Endothelial cell of umbilical vein (primary cell): ENCODE measurements at places on chromosomes 13 and 19. TPM values are rescaled to one million over a fixed set of nuclear protein-coding genes. Genes with fewer than 3 reads are reported as not detected.

- H3K27me3 ChIP-seq = no peaks in the 10 kb centered on the region
- no peak overlapping the region for H3K4me3 ChIP-seq
- H3K27ac ChIP-seq = no peak overlapping the region
- no peak for DNase-seq
Observed at GRCh38 chr13:89468081-89468480, 1796.9 kb downstream of the SLITRK5 start.

- DNase-seq = peak; percentile 64
- peaks cover 28% of the 10 kb centered on the region for H3K4me1 ChIP-seq
- no peak overlapping the region for H3K4me3 ChIP-seq
- H3K27me3 ChIP-seq = no peaks in the 10 kb centered on the region
Observed at GRCh38 chr19:3671680-3672574, 28.3 kb downstream of the PIP5K1C start.

GRCh38 chr19:55590617-55591016 lies 8.7 kb downstream of the FIZ1 start:
- DNase-seq = no peak
- no peak overlapping the region for H3K27ac ChIP-seq
- H3K4me1 ChIP-seq = no peaks in the 10 kb centered on the region
- no peak overlapping the region for H3K4me3 ChIP-seq

Gene ZNF728
- total RNA-seq = not detected in 2 replicates

- no peak for DNase-seq
- no peak overlapping the region for H3K4me3 ChIP-seq
- no peaks in the 10 kb centered on the region for H3K27me3 ChIP-seq
- H3K27ac ChIP-seq = no peak overlapping the region
Observed at GRCh38 chr19:19662344-19662743, 1.1 kb downstream of the ATP13A1 start.

Gene ADGRE3
- not detected in 2 replicates for total RNA-seq

Gene WDR88
- not detected in 2 replicates for total RNA-seq

DNA sequence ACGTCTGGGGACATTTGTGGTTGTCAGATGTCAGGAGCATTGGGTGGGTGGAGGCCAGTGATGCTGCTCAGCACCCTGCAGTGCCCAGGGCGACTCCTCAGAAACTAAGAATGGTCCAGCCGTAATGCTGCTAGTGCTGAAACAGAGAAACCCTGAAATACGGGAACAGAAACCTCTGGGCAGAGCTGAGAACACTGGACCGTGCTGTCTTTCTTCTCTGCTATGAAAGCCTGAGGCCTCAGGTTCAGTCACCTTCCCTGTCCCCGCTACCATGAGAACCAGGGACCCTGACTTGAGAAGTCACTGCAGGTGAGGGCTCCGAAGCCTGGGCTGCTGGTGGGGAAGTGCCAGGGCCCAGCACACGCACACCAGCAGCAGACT lies 13.4 kb downstream of the CAPS start:
- H3K36me3 ChIP-seq = peaks cover 13% of the 10 kb centered on the region
- no peak overlapping the region for H3K27ac ChIP-seq
- H3K4me3 ChIP-seq = no peak overlapping the region
- no peaks in the 10 kb centered on the region for H3K4me1 ChIP-seq

DNA sequence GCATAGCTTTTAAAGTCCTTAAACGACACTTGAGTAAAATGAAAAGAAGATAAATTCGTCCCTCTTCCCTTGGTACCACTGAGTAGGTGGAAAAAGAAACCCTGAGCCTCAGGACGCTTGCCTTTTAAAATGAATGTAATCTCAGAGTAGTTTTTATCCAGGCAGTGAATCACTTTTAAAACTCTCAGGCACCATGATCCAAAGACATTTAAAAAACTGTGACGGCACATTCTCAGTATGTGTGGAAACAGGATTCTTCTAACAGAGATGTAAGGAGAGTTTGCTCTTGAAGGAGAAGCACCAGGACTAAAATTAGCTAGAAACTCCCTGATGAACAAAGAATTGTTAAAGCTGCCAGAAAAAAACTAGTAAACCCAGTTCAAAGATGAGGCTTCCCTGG lies 105.7 kb upstream of the SLC15A1 start:
- H3K4me1 ChIP-seq = peaks cover 32% of the 10 kb centered on the region
- no peak for DNase-seq
- peaks cover 50% of the 10 kb centered on the region for H3K36me3 ChIP-seq
- H3K4me3 ChIP-seq = no peak overlapping the region
- peak overlapping the region; percentile 84 for H3K27ac ChIP-seq

GRCh38 chr19:35164418-35164817 lies 9.9 kb downstream of the FXYD5 start:
- no peak for DNase-seq
- no peak overlapping the region for H3K4me3 ChIP-seq
- no peak overlapping the region for H3K27ac ChIP-seq
- H3K36me3 ChIP-seq = peaks cover 28% of the 10 kb centered on the region

Gene LRRC4B
- total RNA-seq = not detected in 2 replicates

DNA sequence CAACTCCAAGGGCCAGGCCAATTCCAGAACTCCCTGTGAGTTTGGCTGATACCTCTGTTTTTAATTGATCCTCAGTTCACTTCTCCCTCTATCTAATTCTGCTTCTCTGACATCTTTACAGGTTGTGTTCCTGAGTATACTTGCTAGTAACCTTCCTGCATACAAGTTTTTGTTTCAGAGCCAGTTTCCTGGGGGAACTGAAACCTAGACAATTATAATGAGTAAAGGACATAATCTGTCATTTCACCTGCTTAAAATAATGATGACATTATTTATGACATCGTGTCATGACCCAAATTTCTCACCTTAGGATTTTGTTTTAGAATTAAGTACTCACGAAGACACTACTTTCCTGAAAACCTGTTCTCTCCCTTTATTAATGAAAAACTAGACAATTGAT lies 12.5 kb upstream of the MYCBP2 start:
- H3K36me3 ChIP-seq = no peaks in the 10 kb centered on the region
- H3K4me3 ChIP-seq = no peak overlapping the region
- no peaks in the 10 kb centered on the region for H3K4me1 ChIP-seq
- no peak overlapping the region for H3K27ac ChIP-seq

- H3K4me1 ChIP-seq = no peaks in the 10 kb centered on the region
- H3K36me3 ChIP-seq = no peaks in the 10 kb centered on the region
- no peak overlapping the region for H3K27ac ChIP-seq
Observed at GRCh38 chr13:107713314-107713713, 502.0 kb downstream of the LIG4 start.

Gene EMP3
- 107 and 127 TPM in 2 replicates for total RNA-seq

DNA sequence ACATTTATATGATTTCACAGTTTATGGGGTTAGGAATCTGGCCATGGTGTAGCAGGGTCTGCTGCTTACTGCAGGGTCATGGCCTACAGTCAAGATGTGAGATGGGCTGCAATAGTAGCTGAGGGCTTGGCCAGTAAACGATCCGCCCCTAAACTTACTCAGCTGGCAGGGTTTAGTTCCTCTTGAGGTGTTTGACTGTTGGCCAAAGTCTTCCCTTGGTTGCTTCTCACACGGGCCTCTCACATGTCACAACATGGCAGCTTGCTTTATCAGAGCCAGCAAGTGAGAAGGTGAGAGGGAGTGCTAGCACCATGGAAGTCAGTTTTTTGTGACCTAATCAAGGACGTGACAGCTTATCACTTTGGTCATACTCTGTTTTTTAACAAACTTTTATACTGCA lies 77.1 kb downstream of the DNAJC3 start:
- no peak overlapping the region for H3K4me3 ChIP-seq
- H3K27me3 ChIP-seq = no peaks in the 10 kb centered on the region
- no peak for DNase-seq
- H3K4me1 ChIP-seq = no peaks in the 10 kb centered on the region
- no peaks in the 10 kb centered on the region for H3K36me3 ChIP-seq

DNA sequence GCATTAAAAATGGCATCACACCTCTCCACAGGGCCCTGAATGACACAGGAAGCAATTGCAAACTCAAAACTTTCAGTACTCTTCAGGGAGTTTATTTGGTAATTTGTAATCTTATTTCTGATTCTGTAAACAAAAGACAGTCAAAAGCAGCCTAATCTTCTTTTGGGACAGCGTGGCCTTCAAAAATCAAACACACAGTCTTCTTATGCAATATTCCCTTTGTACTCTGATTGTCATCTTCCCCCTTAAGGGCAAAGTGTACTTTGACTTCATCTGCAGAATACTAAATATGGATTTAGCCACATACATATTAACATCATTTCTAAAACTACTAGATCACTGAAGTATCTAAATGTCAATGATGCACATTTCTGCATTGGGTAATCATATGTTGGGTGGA lies 322.0 kb downstream of the MZT1 start:
- no peaks in the 10 kb centered on the region for H3K27me3 ChIP-seq
- H3K36me3 ChIP-seq = no peaks in the 10 kb centered on the region
- no peaks in the 10 kb centered on the region for H3K4me1 ChIP-seq
- no peak overlapping the region for H3K4me3 ChIP-seq

Gene LILRB2
- not detected in 2 replicates for total RNA-seq

DNA sequence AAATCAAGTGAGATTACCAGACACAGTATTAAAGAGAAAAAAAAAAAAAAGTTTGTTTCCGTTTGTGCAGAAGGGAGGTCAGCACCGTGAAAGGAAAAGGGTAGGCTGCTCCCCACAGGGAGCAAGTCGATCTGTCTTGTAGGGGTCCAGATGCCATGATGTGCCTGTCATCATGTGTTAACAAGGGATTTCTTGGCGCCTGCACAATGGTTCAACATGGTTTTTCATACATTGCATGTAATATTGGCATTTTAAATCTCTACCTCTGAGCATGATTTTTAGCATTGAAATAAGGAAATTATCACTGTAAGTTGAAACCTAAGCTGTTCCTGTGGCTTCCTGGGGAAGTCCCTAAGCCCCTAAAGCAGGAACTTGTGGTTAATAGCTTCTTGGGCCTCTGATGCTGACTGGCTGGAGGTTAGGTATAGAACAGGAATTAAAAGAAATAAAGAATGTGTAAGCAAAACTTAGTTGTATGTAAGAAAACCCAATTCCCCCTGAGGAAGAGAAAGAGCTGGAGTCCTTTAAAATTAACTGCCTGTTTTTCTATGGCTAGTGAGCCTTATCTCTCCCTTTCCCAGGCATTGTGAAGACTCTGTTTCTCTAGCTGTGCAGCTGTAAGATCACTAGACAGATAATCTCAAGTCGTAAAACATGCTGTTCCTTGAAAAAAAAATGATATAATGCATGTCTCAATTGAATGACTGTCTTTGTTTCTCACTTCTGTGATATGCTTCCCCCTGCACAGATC lies 7.4 kb upstream of the FCGBP start:
- peaks cover 5% of the 10 kb centered on the region for H3K27me3 ChIP-seq
- peak; percentile 42 for DNase-seq
- no peaks in the 10 kb centered on the region for H3K36me3 ChIP-seq

DNA sequence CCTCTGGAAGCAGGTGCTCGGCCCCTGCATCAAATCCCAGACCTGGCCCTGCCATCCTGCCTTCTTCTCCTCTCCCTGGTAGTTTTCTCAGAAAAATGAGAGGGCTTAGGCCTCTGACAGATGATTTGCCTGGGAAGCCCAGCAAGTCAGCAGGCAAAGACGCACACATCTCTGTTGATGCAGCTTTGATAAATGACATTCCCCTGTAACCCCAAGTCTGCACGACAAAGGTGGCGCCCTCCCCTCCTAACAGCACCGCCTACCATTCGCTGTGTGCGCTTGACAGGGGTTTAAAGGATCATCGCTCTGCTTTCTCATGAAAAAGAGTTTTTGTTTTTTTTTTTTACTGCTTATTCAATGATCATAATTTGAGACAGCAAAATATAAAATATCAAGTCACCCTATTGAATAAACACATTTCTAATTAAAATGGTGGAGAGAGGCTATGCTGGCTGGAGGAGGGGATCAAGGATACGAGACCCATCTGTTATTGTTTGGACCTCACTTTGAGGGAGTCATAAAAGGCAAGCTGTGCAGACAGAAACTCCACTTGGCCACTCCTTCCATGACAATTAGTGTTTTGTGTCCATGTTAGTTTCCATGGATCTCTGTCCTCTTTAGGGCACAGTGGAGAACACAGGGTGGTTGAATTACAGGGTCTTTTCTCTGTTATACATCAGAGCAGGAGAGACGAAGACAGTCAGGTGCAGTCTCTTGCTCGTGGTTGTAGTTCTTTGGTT lies 126.1 kb downstream of the FGF9 start:
- H3K4me3 ChIP-seq = no peak overlapping the region
- H3K27me3 ChIP-seq = no peaks in the 10 kb centered on the region
- DNase-seq = no peak
- H3K36me3 ChIP-seq = no peaks in the 10 kb centered on the region
- H3K27ac ChIP-seq = no peak overlapping the region

GRCh38 chr13:60282186-60282585 lies 114.8 kb upstream of the TDRD3 start:
- no peak for DNase-seq
- H3K27me3 ChIP-seq = peaks cover 7% of the 10 kb centered on the region
- no peak overlapping the region for H3K4me3 ChIP-seq

Gene ZNF681
- total RNA-seq = 0.97 and 1.9 TPM in 2 replicates

GRCh38 chr19:46365561-46365960 lies 18.7 kb downstream of the PPP5C start:
- no peak overlapping the region for H3K27ac ChIP-seq
- no peak overlapping the region for H3K4me3 ChIP-seq
- DNase-seq = no peak
- H3K27me3 ChIP-seq = no peaks in the 10 kb centered on the region
- H3K36me3 ChIP-seq = peaks cover 11% of the 10 kb centered on the region
- no peaks in the 10 kb centered on the region for H3K4me1 ChIP-seq

- DNase-seq = no peak
- H3K27ac ChIP-seq = no peak overlapping the region
- H3K27me3 ChIP-seq = no peaks in the 10 kb centered on the region
- peaks cover 7% of the 10 kb centered on the region for H3K4me1 ChIP-seq
- peaks cover 10% of the 10 kb centered on the region for H3K36me3 ChIP-seq
Observed at GRCh38 chr19:3548606-3549005, 8.8 kb downstream of the MFSD12 start.

DNA sequence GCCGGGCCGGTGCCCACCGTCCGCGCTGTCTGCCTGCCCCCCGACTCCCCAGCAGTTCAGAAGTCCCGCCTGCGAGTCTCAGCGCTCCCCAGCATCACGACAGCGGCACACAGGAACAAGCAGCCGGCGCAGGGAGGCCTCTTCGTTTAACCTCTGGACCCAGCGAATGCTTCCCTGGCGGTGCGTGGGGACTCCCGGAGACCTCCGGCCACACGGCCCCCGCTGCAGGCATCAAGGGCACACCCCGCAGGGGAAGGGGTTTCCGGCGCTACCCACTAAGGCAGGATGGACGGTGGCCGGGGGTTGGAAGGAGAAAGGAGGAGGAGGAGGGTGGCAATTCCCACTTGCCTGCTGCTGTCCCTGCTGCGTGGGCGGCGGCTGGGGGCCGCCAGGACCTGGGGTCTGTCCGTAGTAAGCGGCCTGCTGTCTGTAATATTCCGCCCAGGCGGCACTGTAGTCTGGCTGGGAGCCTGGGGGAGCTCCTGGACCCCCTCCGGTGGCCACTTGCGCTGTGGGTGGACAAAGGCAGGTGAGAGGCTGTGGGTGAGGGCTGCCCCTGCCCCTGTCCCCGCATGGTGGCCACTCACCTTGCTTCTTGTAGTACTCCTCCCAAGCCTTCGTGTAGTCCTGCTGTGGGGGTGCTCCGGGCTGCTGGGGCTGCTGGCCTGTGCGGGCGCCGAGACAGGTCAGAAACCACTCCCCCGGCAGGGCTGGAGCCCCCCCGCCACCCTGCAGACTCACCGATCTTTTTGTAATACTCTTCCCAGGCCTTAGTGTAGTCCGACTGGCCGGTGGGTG lies 9.6 kb downstream of the KHSRP start:
- no peaks in the 10 kb centered on the region for H3K4me1 ChIP-seq
- DNase-seq = no peak
- H3K36me3 ChIP-seq = peaks cover 51% of the 10 kb centered on the region
- no peaks in the 10 kb centered on the region for H3K27me3 ChIP-seq
- no peak overlapping the region for H3K4me3 ChIP-seq

GRCh38 chr19:17454576-17455071 lies 6.1 kb downstream of the NXNL1 start:
- H3K27ac ChIP-seq = no peak overlapping the region
- H3K36me3 ChIP-seq = no peaks in the 10 kb centered on the region
- H3K27me3 ChIP-seq = peaks cover 23% of the 10 kb centered on the region
- DNase-seq = no peak
- no peak overlapping the region for H3K4me3 ChIP-seq
